WTC11 (cell line): ENCODE measurements at places on chromosomes 16 and 17.

GRCh38 chr16:6160303-6160702 is 1062.7 kb upstream of the EEF2KMT start:
- no peak for DNase-seq

GRCh38 chr16:11020792-11021551 is 76.6 kb downstream of the CLEC16A start:
- DNase-seq: no peak

DNA sequence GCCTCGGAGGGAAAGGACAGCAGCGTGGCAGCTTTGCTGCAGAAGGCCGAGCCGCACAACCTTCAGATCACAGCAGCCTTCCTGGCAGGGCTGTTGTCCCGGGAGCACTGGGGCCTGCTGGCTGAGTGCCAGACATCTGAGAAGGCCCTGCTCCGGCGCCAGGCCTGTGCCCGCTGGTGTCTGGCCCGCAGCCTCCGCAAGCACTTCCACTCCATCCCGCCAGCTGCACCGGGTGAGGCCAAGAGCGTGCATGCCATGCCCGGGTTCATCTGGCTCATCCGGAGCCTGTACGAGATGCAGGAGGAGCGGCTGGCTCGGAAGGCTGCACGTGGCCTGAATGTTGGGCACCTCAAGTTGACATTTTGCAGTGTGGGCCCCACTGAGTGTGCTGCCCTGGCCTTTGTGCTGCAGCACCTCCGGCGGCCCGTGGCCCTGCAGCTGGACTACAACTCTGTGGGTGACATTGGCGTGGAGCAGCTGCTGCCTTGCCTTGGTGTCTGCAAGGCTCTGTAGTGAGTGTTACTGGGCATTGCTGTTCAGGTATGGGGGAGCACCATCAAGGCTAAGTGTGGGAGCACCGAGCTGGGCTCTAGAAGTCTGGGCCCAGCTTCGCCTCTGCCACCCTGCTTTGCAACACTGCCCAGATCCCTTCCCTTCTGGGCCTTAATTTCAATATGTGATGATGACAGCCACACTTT is 18.6 kb downstream of the NOD2 start:
- no peak for DNase-seq

- DNase-seq: no peak
Measured at GRCh38 chr16:11799509-11800381, 2.7 kb upstream of the ZC3H7A start.

- no peak for DNase-seq
Measured at GRCh38 chr16:12344577-12345343, 368.2 kb downstream of the SNX29 start.
